ENCODE measurements at places on chromosomes 6 and 20. TPM values are rescaled to one million over a fixed set of nuclear protein-coding genes. Genes with fewer than 3 reads are reported as not detected.

Gene FYN
- total RNA-seq = 573 TPM

- peaks cover 15% of the 10 kb centered on the region for H3K4me1 ChIP-seq
- no peaks in the 10 kb centered on the region for H3K27me3 ChIP-seq
- no peaks in the 10 kb centered on the region for H3K36me3 ChIP-seq
- no peak overlapping the region for H3K4me3 ChIP-seq
Measured at GRCh38 chr6:130720076-130720715, 107.0 kb upstream of the SMLR1 start.

- DNase-seq = no peak
- H3K36me3 ChIP-seq = peaks cover 7% of the 10 kb centered on the region
- H3K27me3 ChIP-seq = no peaks in the 10 kb centered on the region
- H3K4me3 ChIP-seq = no peak overlapping the region
- no peaks in the 10 kb centered on the region for H3K4me1 ChIP-seq
Measured at GRCh38 chr20:3565851-3566250, 95.0 kb downstream of the ATRN start.

- no peaks in the 10 kb centered on the region for H3K4me1 ChIP-seq
- H3K27ac ChIP-seq = no peak overlapping the region
- H3K36me3 ChIP-seq = no peaks in the 10 kb centered on the region
- peaks cover 4% of the 10 kb centered on the region for H3K27me3 ChIP-seq
Measured at GRCh38 chr20:51725584-51726176, 42.5 kb downstream of the ATP9A start.

DNA sequence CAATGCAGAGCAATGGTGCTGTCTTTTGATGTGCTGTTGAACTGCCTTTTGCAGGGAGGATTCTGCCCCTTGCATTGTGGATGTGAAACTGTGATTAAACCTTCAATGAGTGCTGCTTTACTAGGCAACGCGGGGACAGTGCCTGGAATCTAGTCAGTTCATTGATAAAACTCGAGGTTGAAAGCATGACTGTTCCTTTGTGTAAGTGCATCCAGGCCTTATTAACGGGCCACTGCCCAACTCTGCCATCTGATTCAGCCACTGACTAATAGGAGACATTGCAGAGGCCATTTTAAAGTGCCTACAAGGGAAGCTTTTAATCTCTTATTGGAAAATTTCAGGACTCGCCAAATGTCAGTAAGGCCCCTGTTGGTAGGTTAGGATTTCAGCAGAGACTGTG lies 49.3 kb downstream of the SLC35F1 start:
- H3K4me1 ChIP-seq = no peaks in the 10 kb centered on the region
- peaks cover 4% of the 10 kb centered on the region for H3K27me3 ChIP-seq
- no peak overlapping the region for H3K27ac ChIP-seq
- no peak for DNase-seq

DNA sequence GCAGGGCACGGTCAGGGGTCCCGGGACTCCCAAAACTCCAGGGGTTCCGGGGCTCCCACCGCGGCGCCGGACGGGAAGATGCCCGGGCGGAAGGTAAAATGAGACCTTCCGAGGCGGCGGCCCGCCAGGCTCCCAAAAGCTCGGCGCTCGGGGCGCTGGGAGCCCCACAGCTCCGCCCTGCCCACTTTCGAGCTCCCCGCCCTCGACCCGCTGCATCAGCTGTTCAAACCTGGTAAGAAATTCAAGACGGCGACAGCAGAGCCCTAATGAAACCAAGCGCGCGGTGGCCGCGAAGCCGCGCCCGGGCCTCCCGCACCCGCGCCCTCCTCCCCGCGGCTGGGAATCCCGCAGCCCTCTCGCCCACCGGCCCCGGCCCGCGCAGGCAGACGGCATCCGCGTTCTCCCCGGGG lies 369 bp downstream of the SLC4A11 start:
- peaks cover 3% of the 10 kb centered on the region for H3K27me3 ChIP-seq
- no peaks in the 10 kb centered on the region for H3K36me3 ChIP-seq
- H3K4me1 ChIP-seq = no peaks in the 10 kb centered on the region
- no peak overlapping the region for H3K27ac ChIP-seq
- DNase-seq = peak; percentile 32
- peak overlapping the region; percentile 58 for H3K4me3 ChIP-seq

GRCh38 chr20:38857703-38858102 lies 52.2 kb downstream of the PPP1R16B start:
- H3K36me3 ChIP-seq = no peaks in the 10 kb centered on the region
- no peaks in the 10 kb centered on the region for H3K27me3 ChIP-seq
- no peak overlapping the region for H3K27ac ChIP-seq
- no peak for DNase-seq
- peaks cover 70% of the 10 kb centered on the region for H3K4me1 ChIP-seq
- H3K4me3 ChIP-seq = no peak overlapping the region

Gene BNIP5
- total RNA-seq = 0.09 TPM

Gene TBX18
- total RNA-seq = not detected

GRCh38 chr6:20870021-20870420 lies 335.8 kb downstream of the CDKAL1 start:
- no peak overlapping the region for H3K27ac ChIP-seq
- DNase-seq = no peak
- no peaks in the 10 kb centered on the region for H3K27me3 ChIP-seq
- no peaks in the 10 kb centered on the region for H3K36me3 ChIP-seq

DNA sequence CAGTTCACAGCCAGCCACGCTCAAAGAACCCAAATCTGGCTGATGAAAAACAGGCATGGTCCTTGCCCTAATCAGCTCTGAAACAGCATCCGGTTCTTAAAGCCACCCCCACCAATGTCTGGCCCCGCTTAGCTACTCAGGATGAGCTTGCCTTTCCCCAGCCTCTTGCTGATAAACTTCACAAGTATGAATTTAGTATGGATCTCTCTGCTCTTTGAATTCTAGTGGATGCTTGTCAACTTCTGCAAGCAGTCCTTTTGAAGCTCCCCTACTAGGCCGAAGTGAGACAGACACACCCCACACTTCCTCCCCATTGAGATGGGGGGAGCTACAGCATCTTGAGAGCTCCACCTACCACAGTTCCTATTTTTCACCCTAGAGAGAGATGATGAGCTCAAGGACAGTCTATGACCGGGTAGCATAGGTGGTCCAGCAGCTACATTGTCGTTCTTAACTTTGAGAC lies 36.7 kb downstream of the EBF4 start:
- no peaks in the 10 kb centered on the region for H3K36me3 ChIP-seq
- H3K27ac ChIP-seq = peak overlapping the region; percentile 64
- no peaks in the 10 kb centered on the region for H3K27me3 ChIP-seq
- peak; percentile 40 for DNase-seq

- DNase-seq = no peak
- no peaks in the 10 kb centered on the region for H3K27me3 ChIP-seq
- no peak overlapping the region for H3K27ac ChIP-seq
- no peaks in the 10 kb centered on the region for H3K4me1 ChIP-seq
- no peak overlapping the region for H3K4me3 ChIP-seq
Measured at GRCh38 chr6:34718976-34719375, 22.4 kb upstream of the ILRUN start.

- no peak overlapping the region for H3K4me3 ChIP-seq
- no peak overlapping the region for H3K27ac ChIP-seq
- no peaks in the 10 kb centered on the region for H3K36me3 ChIP-seq
- H3K4me1 ChIP-seq = no peaks in the 10 kb centered on the region
- no peaks in the 10 kb centered on the region for H3K27me3 ChIP-seq
Measured at GRCh38 chr6:165689699-165690098, 26.7 kb upstream of the PDE10A start.

Data from T-cell (primary cell).